ENCODE measurements at places on chromosomes 4 and X.

- DNase-seq = no peak
These were observed 198.7 kb downstream of the PDGFRA start for GRCh38 chr4:54427826-54428225.

- DNase-seq = no peak
These were observed 140.6 kb upstream of the BANK1 start for GRCh38 chr4:101649790-101650515.

DNA sequence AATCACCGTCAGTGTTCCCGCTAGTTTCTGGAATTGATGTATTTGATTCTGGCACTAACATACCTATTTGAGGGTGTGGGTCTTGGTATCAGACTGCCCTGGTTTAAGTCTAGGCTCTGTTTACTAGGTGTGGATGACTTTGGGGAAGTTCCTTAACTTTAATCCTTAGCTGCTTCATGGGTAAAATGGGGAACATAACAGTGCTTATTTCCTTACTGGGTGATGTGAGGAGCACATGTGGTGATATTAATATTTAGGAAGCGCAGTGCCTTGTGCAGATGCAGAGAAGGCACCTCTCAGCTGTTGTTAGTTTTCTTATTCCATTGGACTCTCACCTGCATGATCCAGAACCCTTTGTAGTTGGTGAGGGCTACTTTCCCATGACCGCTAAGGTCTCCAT, 17.1 kb downstream of the RNF4 start:
- no peak for DNase-seq

- DNase-seq = no peak
These were observed 46.4 kb downstream of the ARHGEF38 start for GRCh38 chr4:105598787-105599186.

DNA sequence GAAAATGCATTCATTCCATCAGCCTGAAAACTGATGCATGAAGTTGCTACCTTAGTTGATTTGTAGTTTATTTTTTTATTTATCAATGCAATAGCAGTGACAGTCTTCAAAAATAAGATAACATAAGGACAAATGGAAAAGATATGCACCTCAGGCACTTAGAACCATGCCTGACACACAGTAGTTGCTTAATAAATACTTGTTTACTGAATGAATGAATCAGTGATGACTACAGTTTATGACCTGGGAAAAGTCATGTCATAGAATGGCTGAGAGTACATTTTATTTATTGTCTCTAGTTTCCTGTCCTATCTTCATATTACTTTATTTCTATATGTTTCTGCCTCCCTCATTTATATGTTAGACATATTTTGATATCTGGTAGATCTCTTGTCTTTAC, 171.8 kb downstream of the TLL1 start:
- no peak for DNase-seq

DNA sequence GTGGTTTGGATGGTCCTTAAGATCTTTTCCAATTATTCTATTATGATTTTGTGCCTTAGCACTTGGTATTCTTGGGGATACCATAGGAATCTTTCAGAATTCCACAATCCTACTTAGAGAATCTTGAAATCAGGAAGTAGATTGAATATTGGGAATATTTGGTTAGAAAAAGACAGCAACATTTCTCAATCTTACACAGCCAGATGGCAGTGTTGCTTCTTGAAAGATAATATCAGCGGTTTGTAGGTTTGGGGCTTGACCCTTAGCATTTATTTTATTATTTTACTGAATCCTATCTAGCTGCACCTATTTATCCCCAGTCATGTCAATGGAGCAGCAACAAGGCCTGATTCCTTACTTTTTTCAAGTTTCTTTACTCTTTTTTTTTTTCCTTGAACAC, 28.6 kb downstream of the MAGEB1 start:
- DNase-seq = no peak

- DNase-seq = no peak
These were observed 208.5 kb downstream of the ARHGEF9 start for GRCh38 chrX:63576533-63576932.

DNA sequence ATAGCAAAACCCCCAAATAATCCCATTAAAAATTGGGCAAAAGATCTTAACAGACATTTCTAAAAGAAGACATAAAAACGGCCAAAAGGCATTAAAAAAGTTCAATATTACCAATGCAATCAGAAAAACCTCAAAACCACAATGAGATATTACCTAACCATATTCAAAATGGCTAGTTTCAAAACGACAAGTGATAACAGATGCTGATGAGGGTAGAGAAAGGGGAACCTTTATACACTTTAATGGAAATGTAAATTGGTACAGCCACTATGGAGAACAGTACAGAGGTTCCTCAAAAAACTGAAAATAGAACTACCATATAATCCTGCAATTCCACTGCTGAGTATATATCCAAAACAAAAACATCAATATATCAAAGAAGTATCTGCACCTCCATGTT, 6.2 kb downstream of the AADAT start:
- no peak for DNase-seq

- DNase-seq = no peak
These were observed 1156.1 kb downstream of the FAT4 start for GRCh38 chr4:126470862-126471261.

- DNase-seq = no peak
These were observed 26.3 kb upstream of the PDS5A start for GRCh38 chr4:40003986-40004385.

DNA sequence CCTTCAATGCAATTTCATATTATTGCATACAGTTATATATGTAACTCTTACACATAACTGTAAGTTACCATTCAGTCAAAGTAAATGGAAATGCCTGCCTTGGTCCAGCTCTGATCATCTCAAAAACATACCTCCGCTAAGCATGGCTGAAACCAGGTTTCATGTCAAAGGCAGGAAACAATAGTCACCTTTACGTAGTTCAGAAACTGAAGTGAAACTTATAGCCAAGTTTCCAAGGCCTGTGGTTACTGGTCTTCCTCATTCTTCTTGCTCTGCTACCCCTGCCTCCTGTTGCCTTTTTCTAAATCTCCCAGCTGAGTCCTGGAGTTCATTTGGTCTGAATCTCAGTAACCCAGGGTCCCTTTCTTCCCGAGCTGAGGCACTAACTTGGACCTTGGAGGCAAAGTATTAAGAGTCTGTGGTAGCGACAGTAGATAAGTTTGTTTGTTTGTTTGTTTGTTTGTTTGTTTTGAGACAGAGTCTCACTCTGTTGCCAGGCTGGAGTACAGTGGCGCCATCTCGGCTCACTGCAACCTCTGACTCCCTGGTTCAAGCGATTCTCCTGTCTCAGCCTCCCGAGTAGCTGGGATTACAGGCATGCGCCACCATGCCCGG, 30.8 kb downstream of the DAPP1 start:
- DNase-seq = no peak

DNA sequence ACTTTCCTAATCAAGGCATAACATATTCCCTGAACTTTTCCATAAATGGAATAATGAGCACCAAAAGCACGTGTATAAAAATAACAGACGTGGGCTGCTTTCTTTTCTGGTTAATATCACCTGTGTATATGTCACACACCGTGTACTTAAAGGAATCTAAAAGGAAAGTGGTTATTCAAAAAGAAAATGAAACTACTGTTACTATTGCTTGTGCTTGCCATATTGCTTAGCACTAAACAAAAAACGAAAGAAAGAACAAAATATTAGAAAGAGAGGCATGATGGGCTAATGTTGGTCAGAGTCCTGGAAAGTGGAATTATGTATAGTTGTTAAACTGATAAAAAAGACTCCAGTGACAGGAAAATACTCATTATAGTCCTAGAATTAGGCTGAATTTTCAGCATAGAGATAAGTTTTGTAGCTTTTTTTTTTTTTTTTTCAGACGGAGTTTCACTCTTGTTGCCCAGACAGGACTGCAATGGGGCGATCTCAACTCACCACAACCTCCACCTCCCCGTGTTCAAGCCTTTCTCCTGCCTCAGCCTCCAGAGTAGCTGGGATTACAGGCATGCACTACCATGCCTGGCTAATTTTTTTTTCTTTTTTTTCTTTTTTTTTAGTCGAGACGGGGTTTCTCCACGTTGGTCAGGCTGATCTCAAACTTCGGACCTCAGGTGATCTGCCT, 123.2 kb downstream of the PABPC4L start:
- no peak for DNase-seq

DNA sequence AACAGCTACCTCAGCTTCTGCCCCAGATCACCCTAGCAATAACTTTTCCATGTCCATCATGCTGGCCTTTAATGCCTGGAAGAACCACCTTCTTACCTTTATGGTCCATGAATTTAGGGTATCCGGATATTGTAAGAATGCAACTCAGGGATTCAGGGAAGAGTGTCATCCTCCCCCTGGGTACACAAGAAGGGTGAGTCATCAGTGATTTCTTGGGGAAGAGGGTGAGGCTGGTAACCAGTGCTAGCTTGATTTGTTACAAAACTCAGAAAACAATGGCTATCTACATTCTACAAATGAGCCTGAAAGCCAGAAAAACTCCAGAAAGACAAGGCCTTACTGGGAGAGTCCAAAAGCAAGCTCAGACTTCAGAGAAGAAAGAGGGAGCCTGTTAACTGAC, 10.4 kb upstream of the NALF2 start:
- no peak for DNase-seq

DNA sequence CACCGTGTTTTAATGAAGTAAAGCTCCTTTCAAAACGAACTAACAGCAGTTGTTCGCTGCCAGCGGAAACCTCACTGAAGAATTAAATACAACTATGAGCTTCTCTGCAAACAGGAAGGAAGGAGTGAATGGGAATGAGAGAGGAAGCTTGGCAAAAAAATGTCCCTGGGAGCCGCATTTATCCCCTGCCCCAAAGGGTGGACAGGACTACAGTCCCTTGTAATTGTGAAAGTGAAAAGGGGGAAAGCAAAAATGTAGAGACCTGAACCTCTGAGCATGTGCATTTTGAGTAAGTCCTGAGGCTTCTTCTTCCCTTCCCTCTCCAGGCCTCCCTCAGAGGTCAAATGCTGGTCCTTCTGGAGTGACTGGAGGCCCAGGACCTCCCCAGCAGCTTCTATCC, 53.8 kb upstream of the BMP2K start:
- no peak for DNase-seq
